Body of pancreas (tissue), 4 donors: ENCODE measurements at places on chromosomes 2 and 18.

DNA sequence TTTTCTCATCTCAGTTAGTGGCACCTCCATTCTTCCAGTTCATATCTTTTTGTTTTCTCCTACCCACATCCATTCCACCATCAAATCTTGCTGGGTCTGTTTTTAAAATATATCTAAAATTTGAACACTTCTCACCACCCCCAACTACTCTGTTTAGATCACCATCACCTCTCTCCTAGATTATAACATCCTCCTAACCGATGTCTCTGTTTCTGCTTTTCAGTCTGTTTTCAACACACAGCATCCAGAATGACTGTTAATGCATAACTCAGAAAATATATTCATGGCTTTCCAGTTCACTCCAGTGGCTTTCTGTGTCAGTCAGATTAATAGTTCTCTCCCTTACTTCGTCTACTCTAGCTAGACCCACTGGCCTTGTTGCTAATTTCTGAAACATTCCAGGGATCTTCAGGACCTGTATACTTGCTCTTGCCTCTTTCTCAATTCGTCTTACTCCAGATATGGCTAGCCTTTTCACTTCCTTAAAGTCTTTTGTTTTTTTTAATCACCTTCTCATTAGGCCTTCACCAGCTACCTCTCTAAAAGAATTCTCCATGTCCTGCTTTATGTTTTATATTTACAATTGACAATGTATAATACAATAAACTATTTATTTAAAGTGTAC, 105.3 kb downstream of the COMMD1 start:
- DNase-seq: no peak

DNA sequence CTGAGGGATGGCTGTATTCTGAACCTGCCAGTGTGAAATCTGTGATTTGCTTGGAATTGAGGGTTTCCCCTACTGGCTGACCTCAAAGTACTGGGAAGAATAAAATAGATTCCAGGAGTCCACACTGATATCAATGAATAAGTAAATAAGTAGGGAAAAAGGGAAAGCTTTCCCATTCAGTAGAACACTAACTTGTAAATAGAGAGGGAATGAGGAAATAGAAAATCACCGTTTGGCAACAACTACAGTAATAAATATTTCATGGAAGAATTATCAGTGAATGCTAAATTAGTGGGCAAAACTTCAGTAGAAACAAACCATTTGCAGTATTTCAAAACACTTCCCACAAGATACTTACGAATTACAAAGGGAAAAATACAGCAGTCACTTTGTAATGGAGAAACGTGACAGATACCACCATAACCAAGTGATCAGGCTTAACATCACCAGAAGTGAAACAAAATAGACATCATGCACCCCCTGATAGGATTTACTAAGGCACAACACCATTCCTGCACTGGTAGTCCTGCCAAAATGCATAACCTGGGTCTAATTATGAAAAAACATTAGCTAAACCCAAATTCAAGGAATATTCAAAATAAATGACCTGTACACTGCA, 88.5 kb downstream of the ICA1L start:
- no peak for DNase-seq

DNA sequence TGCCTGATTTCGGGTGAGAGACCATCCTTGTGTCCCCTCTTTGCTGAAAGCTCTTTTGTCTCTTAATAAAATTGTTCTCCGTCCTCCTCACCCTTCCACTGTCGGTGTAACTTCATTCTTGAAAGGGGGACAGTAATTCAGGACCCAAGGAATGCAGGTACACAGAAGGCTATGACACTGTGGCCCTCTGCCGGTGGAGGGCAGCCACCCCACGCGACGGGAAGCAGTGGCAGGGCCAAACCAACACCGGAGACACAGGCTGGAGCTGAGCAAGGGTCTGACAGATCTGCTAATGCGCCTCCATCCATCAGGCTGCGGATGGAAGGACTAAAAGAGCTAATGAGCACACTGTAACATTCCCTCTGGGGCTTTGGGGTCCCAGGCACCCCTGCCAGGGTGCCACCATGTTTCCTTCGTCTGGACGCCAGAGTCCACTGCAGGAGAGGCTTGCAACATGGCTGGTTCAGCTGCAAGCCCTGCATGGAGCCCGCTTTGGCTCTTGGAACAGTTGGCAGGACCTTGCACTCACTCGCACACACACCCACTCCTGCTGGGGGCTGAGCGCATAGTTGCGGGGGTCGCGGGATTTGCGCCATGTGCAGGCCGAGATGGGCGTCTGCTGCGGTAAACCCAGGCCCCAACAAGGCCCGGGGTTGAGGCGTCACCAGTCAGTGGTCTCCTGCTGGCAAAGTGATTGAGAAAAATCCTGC, 544.1 kb upstream of the CDH7 start:
- no peak for DNase-seq

DNA sequence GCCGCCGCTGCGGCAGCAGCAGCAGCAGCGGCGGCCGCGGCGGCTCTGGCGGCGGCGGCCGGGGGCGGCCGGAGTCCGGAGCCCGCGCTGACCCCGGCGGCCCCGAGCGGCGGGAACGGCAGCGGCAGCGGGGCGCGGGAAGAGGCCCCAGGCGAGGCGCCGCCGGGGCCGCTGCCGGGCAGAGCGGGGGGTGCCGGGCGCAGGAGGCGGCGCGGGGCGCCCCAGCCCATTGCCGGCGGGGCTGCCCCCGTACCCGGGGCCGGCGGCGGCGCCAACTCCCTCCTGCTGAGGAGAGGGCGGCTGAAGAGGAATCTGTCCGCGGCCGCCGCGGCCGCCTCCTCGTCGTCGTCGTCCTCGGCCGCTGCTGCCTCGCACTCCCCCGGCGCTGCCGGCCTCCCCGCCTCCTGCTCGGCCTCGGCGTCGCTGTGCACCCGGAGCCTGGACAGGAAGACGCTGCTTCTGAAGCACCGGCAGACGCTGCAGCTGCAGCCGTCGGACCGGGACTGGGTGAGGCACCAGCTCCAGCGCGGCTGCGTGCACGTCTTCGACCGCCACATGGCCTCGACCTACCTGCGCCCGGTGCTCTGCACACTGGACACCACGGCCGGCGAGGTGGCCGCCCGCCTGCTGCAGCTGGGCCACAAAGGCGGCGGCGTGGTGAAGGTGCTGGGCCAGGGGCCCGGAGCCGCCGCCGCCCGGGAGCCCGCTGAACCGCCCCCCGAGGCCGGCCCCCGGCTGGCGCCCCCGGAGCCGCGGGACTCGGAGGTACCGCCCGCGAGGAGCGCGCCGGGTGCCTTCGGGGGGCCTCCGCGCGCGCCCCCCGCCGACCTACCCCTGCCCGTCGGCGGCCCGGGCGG, 646 bp downstream of the PHLPP1 start:
- DNase-seq: peak; percentile 69

DNA sequence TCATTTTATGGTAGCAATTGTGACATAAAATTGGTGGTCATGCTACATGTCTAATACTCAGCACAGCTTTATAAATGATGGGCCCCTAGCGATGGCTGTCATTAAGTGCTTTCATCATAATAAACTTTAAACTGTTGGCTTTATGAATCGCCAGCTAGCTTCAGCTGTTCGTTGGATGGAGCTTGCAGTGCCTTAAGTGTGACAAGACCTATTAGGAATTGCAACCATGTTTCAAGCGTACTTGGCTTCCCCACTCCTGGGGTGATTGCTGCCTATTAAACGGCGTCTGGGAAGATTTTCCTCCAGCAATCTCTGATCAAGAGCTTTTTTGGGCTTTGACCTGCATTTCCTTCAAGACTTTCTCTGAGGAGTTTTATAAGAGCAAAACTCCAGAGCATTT, 164.5 kb upstream of the SIX3 start:
- no peak for DNase-seq

GRCh38 chr2:232983669-232984140, 29.4 kb downstream of the NGEF start:
- no peak for DNase-seq

- DNase-seq: no peak
Measured at GRCh38 chr2:1518331-1518803, 105.1 kb downstream of the TPO start.

DNA sequence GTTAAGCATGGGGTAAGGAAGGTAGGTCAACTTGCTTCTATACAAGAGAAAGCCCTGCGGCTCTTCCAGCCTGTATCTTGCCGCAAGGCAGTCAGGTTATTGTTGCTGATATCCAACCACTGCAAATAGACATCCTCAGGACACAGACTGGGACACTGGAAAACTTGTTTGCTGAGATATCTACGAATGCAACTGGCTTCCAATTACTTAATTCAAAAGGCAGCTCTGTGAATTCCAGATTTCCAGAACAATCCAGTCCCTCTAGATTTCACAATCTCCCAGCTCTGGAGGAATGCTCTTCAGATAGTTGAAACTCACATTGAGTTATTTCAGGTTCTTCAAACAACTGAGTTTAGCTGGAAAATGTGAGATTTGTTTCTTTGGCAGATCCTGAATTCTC, 34.6 kb upstream of the SP9 start:
- DNase-seq: no peak

DNA sequence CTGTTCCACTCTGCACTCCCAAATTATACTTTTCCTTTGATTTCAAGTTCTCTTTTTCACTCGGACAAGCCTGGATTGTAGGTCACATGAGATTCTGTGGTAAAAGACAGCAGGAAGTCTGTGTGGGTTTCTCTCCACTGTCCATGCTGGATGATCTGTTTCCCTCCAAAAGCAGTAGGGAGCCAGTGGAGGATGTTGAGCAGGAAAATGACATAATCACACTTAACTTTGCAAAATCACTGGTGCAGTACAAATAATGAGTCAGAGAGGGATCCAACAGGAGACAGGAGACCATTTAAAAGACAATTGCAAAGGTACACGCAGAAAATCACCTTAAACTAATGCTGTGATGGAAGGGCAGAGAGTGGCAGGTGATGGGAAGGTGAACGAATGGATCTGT, 301.3 kb downstream of the ZNF407 start:
- DNase-seq: no peak

DNA sequence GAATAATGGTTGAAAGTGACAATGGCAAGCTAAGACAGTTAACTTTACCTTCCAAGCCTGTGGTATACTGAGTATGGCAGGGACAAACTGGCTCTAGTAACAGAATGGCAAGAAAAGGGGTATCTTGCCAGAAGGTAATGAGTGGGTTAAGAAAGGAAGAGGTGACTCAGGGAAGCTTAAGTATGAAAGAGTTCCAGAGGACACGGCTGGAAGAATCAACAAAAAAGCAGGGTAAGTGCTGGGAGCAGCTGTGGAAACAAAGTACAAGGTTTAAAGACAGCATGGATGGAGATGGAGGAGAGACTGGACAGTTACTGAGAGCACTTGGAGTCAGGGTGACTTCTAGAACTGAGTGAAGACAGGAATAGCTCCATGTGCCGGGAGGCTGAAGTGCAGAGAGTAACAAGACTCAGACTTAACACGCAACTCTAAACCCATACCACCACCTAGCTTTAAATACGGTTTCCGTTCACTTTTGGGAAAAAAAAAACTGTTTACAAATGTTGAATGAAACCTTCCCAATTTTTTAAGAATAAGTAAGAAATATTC, 69.0 kb downstream of the REV1 start:
- DNase-seq: no peak

GRCh38 chr2:109162999-109163398, 34.0 kb downstream of the SH3RF3 start:
- DNase-seq: peak; percentile 28

- no peak for DNase-seq
Measured at GRCh38 chr18:46732201-46732600, 24.7 kb downstream of the ST8SIA5 start.

GRCh38 chr2:42361728-42362283, 789 bp upstream of the COX7A2L start:
- no peak for DNase-seq

DNA sequence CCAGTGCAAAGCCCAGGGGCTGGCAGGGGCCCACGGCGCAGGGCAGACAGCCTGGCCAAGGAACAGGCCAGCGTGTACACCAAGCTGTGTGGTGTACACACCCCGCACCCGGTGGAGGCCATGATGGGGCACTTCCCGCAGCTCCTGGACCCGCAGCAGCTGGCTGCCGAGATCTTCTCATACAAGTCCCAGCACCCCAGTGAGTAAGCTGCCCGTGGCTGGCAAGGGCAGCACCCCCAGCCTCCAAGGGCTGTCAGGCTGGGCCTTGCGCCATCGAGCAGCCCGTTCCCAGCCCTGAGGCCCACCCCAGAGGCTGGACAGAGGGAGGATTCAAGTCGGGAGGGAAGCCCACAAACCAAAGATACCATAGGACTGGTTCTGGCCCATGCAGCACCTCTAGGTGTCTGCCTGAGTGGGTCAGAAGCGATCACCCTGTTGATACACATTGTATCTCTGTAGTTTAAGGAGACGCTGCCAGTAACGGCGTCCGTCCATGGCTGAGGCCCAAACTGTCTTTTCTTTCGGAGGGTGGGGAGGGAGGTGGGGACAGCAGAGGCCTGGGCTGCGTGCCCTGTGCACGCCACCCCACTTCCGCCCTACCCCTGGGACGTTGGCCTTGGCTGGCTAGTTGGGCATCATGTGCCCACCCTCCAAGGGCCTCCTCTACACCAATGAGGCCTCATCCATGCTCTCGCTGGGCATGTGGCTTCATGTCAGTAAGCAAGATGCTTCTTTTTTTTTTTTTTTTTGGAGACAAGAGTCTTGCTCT, 16.8 kb upstream of the MTERF4 start:
- DNase-seq: no peak
